GM12892 (cell line): ENCODE measurements at places on chromosomes 3 and 15.

DNA sequence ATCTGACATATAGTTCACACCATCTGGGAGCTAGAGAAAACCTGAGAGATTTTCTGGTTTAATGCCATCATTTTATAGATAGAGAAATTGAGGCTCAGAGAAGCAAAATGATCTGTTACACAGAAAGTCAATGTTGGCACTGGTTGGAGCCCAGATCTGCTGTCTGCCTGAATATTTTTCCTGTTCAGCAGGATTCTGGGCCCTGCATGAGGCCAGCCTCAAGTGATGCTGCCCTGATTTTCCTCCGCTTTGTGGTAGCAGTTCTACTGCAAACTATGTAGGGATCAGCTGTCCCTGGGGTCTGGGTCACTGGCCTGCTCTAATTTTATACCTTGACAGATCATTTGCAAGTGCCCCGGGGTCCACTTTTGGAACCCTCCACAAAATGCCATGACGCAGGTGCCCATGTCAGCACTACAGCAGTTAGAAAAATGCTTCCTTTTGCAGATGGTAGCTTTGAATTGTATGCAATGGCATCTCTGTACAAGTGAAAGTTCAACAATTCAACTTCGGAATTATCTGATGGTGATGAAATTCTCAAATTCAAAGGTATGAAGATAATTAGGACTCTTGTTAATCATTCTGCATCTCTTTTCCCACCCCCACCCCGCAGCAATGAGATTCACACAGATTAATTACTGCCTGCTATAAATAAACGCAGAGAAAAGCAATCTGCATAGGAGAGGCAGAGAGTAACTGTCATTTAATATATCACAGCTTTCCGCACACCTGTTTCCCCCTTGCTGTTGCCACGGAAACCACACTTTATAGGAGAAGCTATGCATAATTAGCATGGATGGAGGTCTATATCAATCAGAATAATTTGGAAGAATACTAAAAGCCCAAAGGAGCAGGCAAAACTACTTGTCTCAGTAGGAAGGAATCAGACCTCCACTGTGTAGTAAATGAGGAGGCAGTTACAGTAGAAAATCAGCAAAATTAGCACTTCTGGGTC, 222.6 kb downstream of the PDCD6IP start:
- DNase-seq = no peak

- DNase-seq = peak; percentile 77
These were observed at the start of gene MFAP1 for GRCh38 chr15:43824302-43825246. TSS of gene MFAP1 (minus strand) at chr15:43824690. CDS start at chr15:43824569, 121 bp downstream.

- DNase-seq = no peak
These were observed 20.3 kb upstream of the RAB6B start for GRCh38 chr3:133915685-133916658.

GRCh38 chr3:136336329-136337100, 86.4 kb downstream of the PCCB start:
- DNase-seq = no peak

- no peak for DNase-seq
These were observed 91.9 kb upstream of the THBS1 start for GRCh38 chr15:39488961-39489360.

DNA sequence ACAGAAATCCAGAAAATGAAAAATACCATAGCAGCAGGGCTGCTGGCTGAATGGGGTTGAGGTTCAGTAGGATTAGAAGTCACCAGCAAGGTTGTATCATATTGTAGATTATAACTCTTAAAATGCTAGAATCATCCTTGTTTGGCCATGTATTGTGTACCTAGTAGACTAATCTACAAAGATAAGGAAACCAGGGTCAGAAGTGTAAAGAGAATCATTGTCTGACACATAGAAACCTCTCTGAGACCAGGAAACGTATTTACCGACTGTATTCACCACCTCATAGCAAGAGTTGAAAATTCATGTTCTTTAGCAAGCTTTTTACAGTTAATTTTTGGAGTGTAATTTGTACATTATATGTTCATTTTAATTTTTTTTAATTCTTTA, 168.8 kb downstream of the ECT2 start:
- no peak for DNase-seq

GRCh38 chr3:111538681-111539083, 3.3 kb upstream of the CD96 start:
- DNase-seq = no peak

DNA sequence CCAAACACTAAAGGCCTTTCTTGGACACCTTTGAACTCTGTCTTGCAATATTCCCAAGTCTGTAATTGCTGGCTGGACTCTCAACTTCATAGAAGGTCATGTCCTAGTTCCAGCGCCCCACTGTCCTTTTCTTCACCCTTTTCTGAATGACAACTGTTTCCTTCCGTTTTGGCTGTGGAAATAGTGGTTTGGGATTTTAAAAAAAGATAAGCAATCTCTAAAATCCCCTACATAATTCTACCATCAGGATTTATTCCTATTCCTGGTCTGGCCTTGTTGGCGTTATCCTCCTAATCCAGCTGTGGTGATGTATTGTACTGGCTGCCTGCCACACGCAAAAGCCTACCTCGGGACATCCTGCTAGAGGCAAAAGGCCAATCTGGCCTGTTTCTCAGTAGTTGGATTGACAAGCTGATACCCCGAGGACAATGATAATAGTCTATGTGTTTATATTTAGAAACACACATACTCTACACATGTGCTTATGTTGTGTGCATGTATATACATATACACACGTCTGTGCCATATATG, 440.3 kb upstream of the DPH6 start:
- DNase-seq = no peak

GRCh38 chr3:4395448-4395847, 71.6 kb downstream of the SUMF1 start:
- DNase-seq = no peak

DNA sequence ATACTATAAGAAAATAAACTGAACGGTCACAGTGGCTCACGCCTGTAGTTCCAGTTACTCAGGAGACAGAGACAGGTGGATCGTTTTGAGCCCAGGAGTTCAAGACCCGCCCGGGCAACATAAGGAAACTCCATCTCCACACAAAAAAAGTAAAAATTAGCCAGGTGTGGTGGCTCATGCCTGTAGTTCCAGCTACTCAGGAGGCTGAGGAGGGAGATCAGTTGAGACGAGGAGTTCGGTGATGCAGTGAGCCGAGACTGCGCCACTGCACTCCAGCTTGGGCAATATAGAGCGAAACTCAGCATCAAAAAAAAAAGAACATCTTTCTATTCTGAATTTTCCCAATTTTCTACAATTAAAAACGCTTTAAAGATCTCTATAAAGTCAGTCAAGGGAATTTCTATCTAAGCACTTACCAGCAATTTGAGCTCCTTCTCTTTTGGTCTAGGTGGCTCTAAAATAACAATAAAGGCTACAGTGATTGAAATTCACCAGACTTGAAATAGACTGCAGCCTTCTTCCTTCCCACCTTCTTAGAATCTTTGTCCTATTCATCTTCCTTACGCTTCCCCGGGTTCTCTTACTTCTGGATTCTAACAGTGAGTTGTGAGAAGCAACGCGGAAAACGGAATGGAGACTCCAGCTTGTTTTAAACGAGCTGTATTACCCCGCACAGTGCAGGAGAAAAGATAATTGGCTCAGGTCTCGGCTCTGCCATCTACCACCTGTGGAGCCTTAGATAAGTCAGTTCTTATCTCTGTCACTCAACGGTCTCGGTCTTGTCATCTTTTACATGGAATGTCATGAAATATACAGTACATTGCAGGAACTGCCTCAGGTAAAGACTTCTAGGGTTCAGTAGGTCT, 812 bp upstream of the SEC62 start:
- DNase-seq = no peak

GRCh38 chr3:64957408-64958198, 269.8 kb upstream of the ADAMTS9 start:
- no peak for DNase-seq

DNA sequence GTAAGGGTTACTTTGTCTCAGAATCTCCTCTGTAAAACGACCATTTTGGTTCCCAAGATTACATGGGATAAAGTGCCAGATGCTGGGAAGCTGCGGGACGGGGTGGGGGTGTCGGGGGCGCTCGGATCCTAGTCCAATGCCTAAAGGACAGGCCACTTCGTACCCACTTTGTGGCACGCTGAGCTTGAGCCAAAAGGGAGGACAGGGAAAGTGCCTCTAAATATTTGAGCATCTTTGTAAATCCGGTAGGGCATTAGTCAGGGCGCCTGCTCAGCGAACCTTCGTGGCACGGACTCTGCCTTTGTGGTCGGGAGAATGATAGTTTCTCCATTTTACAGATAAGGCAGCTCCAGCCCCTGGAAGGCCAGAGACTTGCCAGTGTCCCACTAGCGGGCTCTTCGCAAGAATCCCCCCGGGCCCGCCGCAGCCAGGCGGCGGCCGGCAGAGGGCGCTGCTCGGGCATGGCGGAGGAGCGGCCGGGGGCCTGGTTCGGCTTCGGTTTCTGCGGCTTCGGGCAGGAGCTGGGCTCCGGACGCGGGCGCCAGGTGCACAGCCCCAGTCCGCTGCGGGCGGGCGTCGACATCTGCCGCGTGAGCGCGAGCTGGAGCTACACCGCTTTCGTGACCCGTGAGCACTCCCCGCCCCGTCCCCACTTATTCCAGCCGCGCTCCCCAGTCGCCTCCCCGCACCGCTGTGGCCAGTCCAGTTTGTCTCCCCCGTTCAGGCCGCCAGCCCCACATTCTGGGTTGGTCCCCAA, 1.8 kb downstream of the RCCD1 start:
- DNase-seq = peak; percentile 89

DNA sequence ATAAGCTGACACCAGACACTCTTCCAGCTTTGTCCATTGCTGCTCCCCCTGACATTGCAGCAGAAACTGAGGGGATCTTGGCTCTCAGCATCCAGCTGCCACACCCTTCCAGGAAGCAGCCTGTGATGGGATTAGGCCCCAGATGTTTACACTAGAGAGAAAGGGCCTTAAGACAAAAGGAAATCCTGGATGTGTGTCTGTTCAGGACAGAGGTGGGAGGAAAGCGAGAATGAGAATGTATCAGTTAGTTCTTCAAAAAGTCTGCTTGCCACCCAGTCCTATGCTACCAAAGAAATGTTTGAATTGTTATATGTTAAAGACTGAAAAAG, 58.8 kb downstream of the HES1 start:
- DNase-seq = no peak

DNA sequence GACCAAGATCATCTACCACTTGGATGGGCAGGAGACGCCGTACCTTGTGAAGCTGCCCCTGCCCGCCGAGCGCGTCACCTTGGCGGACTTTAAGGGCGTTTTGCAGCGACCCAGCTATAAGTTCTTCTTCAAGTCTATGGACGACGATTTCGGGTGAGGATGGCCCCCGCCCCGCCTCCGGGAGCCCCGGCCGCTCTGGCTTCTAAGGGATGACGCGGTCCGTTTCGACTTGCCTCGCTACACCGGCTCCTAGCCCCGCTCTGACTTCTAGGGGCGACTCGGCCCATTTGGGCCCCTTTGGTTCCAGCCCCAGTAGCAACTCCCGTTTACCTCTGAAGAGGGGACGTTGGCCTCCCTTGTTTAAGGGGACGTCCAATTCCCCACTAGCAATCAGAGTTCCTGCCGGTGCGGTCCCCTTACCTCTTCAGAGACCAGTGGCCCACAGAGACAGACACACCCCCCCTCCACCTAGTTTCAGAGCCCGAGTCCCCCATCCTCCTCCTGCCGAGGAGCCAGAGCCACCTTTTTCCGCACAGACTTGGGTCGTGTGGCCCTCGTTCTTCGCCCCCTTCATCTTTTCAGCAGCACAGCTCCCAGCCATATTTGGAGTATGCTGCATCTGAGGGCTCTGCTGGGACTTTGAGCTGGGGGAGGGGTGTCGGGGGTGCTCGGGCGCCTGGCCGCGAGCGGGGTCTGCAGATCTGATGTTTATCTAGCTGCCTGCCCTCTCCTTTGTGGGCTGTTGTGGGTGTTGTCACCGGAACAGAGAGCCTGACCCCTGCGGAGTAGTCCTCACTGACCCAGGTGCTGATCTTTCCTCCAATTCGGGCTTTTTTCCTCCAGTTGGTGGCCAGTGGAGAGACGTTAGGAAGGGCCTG, 706 bp downstream of the DVL3 start:
- peak; percentile 61 for DNase-seq

DNA sequence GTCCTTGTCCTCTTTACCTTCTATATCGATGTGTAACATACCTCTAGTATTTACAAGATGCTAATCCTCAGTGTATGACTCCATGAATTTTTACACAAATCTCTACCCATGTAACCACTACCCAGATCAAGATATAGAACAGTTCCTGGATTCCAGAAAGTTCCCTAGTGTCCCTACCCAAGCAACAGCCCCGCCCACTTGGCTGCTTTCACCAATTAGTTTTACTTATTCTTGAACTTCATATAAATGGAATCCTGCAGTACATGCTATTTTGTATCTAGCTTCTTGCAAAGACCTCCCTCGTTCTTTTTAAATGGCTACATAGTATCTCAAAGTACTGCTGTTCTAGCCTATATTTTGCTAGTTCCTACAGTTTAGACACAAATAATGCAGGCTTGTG, 33.0 kb downstream of the CD276 start:
- DNase-seq = no peak

DNA sequence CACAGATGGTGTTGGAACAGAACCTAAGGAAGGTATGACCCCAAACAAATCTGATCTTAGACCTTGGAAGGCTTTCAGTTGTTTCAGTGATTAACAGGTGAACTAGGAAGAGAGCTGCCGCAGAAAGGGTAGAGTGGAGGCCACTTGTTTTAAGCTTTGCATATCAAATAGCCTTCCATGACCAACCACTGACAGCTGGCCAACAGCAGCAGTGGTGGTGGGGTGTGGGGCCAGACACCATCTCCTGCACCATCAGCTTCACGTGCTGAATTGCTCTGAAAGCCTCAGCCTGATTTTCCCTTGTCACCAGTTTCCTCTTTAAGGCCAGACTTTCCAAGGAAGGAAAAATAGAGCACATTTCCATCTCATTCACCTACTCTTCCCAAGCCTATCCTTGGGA, 16.6 kb upstream of the OSBPL11 start:
- DNase-seq = no peak

DNA sequence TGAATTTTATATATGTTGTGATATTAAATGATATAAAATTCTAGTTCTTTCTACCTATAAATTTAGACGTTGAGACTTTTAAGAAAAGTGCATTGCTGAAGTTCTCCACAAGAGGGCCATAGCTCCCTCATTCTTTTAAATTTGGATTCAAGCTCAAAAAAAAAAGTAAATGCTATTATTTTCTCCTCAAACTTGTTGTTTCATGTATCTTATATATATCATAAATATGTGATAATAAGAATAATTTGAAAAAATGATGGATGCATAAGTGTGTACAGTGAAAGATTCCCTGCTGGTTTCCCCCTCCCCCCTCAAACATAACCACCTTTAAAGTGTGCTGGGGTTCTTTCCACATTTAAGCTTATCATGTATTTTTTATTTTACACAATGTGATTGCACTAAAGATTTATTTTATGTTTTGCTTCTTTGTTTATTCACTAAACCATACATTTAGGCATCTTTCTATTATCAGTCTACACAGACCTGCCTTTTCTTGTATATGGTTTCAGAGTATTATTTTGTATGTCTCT, 769.4 kb upstream of the GOLIM4 start:
- DNase-seq = no peak

DNA sequence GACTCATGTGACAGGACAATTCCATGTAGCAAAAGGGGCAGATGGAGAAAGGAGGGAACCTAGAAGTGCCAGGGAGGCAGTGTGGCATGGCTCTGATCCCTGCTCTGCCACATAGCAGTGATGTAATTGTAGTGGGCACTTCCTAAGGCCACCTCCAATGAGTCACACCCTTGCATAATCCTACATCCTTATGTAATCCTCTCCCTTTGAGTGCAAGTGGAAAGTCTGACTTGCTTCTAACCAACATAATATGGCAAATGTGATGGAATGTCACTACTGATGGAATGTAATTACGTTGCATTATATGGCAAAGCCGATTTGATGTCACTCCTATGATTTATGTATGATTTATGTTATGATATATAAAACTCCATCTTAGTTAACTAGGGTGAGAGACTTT, 72.9 kb upstream of the ATP2C1 start:
- no peak for DNase-seq
